ENCODE measurements at places on chromosomes 7 and 10.

DNA sequence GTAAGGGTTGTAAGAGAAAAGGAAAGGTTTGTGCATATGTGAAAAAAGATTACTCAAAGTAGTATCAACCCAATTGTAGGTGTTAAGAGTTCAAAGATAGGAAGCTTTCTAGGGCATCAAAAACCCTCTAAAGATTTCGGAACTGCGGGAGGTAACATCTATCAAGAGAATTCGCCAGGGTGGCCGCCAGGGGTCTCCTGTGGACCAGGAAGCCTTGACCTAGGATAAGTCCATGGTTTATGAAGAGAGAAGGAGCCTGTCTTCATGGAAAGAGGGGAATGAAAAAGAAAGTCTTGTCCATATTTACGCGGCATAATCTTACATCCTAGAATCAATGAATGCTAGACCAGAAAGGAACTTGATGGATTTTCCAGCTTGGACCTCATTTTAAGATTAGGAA lies 140.7 kb upstream of the CALCR start:
- DNase-seq: no peak

DNA sequence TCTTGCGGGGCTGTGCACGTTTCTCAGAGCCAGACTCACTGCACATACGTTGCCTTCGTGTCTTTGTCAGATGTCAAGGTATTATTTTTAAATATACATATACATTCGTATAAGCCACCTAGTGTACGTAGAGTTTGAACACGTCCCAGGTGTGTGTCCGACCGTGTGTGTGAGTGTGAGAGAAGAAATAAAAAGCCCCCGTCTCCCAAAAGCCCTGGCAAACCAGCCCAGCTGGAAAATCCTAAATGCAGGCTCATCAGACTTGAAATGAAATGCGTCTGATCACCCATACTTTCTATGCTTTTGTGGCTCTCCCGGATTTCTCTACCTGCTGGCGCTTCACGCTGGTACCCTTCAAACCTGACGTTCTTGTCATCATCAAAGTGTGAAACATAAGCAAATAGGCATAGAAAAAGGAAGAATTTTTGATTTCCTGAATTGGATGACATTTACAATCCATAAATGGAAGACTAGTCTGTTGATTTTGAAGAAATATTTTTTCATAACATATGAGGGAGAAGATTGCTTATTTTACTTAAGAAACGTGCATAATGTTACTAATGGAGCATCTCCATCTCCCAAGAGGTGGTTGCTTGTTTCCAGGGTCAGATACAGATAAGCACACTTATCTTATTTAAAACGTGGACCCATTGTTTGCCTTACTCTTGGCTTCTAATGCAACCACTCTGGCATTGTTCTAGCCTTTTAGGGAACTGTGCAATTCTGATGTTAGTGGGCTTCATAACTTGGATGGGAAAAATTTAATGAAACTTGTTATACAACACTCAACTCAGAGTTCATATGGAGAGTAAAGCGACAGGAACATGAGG lies 971 bp downstream of the PRKG1 start:
- DNase-seq: no peak

- DNase-seq: no peak
These were observed 26.7 kb upstream of the TARP start for GRCh38 chr7:38300175-38300574.

- DNase-seq: no peak
These were observed 17.4 kb downstream of the CCDC6 start for GRCh38 chr10:59888781-59889435.

DNA sequence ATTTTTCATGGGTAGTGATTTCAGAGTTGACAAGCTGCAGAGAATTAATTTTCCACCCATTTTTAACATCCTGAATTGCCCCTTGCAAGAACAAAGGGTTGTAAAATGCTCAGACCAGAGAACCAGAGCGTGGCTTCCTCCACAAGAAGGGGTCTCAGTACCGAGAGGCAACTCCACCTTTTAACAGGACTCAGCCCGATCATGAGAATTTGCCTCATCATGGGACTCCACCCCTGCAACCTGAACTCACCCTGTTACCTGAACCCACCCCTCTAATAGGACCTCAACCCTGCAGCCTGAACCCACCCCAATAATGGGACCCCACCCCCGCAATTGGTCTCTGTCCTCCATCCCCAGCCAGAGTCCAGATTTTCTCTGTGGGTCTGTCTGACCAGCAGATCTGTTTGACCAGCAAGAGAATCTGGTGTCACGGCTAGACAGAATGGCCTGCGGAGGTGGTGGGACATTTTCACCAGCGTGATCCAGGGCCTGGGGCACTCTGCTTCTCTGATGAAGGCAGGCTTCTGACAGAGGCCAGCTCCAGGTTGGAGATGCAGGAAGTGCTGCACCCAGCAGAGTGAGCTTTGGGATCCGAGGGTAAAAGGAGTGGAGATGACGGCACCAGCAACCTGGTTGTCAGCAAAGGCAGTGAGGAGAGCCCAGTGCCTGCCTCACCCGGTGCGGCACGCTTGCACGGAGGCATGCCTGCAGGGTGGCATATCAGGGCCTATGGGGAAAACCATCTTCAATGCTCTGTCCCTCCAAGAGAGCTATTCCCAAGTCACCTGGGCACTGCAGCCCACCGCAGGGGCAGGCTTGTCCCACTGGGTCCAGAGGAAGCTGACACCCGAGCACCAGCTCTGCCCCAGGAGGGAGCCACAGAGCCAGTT lies 136.6 kb downstream of the TCERG1L start:
- no peak for DNase-seq

DNA sequence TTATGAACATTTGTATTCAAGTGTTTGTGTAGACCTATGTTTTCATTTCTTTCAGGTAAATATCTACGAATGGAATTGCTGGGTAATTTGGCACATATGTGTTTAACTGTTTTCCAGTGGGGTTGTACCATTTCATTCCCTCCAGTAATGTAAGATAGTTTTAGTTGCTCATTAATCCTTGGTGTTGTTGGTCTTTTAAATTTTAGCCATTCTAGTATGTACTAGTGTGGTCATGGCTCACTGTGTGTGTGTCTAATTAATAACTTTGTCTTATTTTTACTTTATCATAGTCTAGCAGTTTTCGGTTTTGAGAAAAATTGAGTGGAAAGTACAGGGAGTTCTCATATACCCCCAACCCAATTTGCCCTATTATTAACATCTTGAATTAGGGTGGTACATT lies 278.8 kb downstream of the CAMK1D start:
- no peak for DNase-seq

DNA sequence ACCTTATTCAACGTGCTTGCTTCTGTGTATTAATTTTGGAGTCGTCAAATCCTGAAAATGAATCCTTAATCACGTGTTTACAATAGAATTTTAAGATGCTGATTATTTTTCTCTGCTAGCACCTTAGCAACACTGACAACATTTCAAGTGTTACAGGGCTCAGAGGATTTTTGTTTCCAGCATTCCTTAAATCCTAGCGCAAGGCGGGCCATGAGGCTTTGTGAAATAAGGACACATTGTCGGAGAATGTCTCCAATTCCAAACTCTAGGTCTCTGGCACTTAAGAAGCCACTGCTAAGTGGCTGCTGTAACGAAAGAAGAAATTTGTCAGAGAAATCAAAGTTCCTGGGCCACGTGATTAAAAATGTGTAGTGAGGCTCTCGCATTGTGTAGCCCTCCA lies 390.9 kb upstream of the CELF2 start:
- DNase-seq: no peak

DNA sequence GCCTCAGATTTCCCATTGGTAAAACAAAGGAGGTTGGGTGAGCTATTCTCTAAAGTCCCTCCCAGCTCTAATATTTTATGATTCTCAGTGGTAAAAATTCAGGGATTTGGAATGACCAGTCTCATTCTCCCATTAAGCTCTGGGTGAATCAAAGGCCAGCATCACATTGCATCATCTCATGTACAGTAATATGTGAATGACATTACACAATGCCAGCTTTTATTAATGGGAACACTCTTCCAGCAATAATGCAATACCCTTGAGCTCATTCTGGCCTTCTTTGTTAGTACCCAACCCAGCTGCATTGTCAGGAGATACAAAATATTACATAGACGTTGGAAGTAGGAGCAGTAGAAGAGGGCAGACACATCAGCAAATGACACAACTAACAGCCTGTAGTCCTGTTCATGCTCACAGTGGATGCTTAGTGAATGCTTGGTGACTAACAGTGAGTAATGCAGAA lies 100.0 kb upstream of the EGR2 start:
- DNase-seq: no peak
